ENCODE measurements at places on chromosomes 5 and 9.

DNA sequence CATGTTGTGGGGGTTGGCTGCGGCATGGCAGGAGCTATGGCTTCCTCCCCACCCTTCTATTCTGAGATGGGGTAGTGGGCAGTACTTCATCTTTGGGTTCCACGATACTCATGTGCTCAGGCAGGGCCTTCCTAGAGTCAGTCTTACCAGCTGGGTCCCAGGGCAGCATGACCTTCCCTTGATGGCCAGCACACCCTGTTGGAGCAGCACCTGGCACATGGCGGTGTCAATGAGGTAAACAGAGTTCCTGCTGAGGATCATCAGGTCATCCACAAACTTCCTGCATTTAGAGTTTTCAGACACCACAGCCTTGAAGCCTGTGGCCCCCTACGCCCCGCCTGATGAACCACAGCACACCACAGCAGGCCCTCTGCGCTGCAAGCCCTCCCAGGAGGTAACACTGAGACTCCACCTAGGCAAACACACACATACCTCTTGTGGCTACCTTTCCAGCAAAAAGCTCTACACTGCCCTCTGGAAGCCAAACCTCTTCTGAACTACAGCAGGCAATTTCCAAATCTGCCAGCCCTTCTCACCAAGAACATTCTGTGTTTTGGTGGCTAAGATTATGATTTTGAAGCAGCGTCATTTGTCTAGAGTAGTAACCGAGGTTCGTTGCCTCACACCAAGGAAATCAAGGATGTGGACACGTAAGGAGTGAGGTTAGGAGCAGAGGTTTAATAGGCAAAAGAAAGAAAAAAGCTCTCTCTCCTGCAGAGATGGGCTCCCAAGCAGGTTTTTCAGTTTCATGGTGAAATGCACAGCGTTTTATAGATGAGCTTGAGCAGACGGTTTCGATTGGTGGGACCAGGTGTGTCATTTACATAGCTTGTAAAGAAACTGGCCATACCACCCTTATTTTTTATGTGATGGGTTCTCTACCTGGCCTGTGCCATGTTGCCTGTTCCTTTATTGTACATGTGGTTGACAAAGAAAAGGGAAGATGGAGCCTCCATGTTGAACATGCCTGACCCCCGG lies 20.3 kb upstream of the TMEM174 start:
- DNase-seq: no peak

GRCh38 chr9:34732886-34733285 lies 22.9 kb upstream of the CCL21 start:
- DNase-seq: no peak

- DNase-seq: peak; percentile 67
Observed at GRCh38 chr5:10655161-10655971, 91.5 kb downstream of the ANKRD33B start.

DNA sequence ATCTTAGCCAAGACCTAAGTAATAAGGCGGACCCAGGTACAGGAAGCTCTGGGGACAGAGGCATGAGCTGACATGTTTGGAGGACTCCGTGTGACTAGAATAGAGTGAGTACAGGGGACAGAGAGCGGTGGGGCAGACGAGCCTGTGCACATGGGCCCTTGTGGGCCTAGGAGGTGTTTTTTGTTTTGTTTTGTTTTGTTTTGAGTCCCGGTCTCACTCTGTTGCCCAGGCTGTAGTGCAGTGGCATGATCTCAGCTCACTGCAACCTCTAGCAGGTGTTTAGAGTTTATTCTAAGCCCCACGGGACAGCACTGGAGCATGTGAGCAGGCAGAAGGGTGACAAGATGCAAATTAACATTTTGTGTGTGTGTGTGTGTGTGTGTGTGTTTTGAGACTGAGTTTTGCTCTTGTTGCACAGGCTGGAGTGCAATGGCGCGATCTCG lies 3.1 kb upstream of the EEIG1 start:
- no peak for DNase-seq

- no peak for DNase-seq
Observed at GRCh38 chr9:90446200-90446948, 196.2 kb downstream of the DIRAS2 start.

DNA sequence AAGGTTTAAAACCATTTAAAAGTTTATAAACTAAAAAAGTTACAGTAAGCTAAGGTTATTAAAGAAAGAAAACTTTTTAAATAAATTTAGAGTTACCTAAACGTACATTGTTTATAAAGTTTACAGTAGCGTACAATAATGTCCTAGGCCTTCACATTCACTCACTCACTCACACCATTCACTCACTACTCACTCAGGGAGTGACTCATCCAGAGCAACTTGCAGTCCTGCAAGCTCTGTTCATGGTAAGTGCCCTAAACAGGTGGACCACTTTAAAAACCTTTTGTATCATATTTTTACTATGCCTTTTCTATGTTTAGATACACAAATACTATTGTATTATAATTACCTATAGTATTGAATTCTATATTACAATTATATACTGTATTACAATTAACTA lies 190.8 kb upstream of the RASA1 start:
- DNase-seq: no peak

DNA sequence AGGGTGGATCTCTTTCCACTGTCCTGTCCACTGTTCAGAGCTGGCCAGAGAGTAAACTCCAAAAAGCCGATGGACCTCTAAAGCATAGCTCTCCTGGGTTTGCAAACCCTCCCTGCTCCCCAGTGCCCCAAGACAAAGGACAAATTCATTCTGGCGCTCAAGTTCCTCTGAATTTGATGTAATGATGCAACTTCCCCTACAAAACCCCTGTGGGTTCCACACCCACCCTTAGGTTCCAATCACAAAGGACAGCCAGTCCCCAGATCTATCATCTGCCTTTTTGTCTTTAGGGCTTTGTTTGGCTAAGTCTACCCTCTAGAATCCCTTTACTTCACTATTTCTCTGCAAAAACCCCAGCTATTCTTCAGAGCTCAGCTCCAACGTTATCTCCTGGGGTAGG lies 57.4 kb upstream of the SLC25A51 start:
- DNase-seq: no peak

DNA sequence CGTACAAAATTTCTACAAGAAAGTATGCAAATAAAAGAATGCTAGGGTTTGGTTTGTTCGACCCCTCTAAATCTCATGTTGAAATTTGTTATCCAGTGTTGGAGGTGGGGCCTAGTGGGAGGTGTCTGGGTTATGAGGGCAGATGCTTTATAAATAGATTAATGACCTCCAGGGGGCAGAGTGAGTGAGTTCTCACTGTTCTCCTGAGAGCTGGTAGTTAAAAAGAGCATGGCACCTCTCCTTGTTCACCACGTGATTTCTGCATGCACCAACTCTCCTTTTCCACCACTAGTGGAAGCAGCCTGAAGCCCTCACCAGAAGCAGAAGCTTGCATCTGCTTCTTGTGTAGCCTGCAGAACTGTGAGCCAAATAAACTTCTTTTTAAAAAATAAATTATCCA lies 50.4 kb upstream of the FAM170A start:
- DNase-seq: no peak

DNA sequence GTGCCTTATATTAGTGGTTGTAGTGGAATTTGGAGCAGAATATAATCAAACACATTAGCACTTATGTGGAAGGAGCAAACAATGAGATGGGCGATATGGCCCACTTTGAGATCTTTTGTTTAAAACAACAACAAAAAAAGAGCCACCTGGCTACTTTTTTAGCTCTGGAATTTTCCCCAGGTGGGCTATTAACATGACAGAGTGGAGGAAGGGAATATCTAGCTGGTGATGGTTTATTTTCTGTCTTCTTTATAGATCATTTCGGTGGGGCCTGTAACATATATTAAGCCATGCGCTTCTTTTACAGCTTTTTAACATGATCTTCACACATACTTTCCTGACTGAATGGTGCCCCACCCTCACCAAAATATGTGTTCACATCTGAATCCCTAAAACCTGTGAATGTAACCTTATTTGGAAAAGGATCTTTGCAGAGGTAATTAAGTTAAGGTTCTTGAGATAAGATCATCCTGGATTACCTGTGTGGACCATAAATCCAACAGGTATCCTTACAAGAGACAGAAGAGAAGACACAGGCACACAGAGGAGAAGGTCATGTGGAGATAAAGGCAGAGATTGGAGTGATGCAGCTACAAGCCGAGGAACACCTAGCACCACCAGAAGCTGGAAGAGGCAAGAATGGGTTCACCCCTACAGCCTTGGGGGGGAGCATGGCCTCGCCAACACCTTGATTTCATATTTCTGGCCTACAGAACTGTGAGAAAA lies 16.6 kb upstream of the ENTREP1 start:
- DNase-seq: no peak

DNA sequence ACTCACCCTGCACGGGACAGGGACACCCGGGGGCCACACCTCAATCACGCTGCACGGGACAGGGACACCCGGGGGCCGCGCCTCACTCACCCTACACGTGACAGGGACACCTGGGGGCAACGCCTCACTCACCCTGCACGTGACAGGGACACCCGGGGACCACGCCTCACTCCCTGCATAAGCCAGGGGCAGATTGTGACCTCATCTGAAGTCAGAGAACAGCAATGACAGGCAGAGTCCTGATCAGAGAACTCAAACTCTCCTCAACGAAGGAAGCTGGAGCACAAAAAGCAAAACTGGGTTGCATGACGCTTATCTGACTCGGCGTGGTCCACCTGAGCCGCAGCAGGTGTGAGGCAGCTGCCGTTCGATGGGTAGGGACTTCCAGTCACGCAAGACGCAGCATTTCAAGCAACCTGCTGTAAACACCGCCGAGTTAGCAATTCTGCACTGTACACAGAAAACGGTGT lies 3.2 kb downstream of the TERT start:
- DNase-seq: peak; percentile 87

GRCh38 chr5:153122403-153122802 lies 368.1 kb upstream of the GRIA1 start:
- peak; percentile 79 for DNase-seq

- no peak for DNase-seq
Observed at GRCh38 chr5:107056278-107056677, 614.5 kb downstream of the EFNA5 start.

DNA sequence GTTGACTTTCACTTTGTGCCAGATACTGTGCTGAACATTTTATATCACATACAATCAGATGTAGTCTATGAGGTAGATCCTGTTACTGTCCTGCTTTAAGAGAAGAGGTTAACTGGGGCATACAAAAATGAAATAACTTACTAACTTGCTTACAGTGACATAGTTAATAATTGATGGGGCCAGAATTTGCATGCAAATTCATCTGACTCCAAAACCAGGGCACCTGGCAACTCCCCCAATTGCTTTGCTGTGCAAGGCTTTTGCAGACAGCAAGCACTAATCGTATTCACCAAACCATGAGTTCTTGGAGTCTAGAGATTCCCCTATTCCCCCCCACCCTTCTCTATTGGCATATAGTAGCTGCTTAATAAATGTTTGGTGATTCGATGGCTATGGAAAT lies 155.9 kb downstream of the TTLL11 start:
- no peak for DNase-seq

GRCh38 chr5:73985145-73985544 lies 359.1 kb downstream of the ARHGEF28 start:
- DNase-seq: peak; percentile 16

- DNase-seq: no peak
Observed at GRCh38 chr5:136655468-136655867, 290.1 kb upstream of the TRPC7 start.

DNA sequence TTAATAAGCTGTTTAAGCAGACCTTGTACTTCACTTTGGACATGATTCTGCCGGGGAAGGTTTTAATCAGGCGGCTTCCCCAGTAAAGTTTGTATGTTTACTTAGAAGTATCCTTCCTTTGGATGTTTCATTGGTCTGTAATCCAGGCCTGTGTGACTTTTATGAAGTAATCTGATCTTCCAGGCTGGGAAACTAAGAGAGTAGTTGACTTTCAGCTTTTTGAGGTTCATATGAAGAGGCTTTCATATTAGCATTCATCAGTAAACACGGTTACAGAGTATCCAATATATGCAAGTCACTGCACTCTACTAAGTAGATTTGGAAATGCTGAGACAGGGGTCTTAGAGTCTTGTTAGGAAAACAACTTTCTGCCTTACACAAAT lies 1.1 kb downstream of the DNAJC21 start:
- no peak for DNase-seq
